Posterior cingulate gyrus (tissue), 11 donors: ENCODE measurements at places on chromosomes 7 and 10.

- no peak for DNase-seq
Measured at GRCh38 chr7:4758111-4758510, 17.3 kb upstream of the AP5Z1 start.

GRCh38 chr10:18659819-18660535 is 746 bp downstream of the ARL5B start:
- DNase-seq: no peak

DNA sequence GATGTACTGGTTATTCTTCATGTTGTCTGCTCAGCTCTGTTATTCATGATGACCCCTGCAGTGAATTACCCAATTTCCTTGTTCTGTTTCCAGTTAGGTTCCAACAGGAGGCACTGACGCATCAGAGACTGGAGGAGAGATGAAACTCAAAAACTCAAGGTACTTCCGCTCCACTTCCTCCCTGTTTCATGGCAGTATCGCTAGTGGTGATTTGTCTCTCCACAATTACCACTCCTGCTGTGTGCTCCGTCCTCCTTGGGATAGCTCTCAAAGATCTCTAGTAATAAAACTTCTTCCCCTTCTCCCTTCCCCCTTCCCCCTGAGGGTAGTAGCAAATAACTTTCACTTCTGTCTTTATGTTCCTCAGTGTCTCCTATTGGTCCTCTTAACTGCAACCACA is 107.4 kb upstream of the ABCB5 start:
- DNase-seq: no peak

DNA sequence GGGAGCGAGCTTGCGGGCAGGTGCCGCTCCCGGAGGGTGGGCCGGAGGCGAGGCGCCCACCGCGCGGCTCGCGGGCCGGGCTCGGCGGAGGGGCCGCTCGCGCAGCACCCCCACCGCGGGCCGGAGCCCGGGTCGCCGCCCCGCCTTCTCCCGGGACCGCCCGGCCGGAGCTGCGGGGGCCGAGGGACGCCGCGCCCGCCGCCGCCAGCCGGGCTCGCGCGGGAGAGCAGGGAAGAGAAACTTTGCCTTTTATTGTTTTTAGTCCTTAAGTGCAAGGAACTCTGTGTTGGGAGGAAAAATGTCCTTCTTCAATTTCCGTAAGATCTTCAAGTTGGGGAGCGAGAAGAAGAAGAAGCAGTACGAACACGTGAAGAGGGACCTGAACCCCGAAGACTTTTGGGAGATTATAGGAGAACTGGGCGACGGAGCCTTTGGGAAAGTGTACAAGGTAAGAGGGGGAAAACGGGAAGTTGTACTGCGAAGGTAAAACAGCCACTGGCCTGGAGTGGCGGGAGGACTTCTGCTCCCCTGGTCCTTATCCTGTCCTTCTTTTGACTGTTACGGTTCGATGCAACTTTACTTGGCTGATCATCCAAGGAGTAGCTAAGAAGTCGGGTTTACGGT is 620 bp downstream of the SLK start:
- DNase-seq: no peak

DNA sequence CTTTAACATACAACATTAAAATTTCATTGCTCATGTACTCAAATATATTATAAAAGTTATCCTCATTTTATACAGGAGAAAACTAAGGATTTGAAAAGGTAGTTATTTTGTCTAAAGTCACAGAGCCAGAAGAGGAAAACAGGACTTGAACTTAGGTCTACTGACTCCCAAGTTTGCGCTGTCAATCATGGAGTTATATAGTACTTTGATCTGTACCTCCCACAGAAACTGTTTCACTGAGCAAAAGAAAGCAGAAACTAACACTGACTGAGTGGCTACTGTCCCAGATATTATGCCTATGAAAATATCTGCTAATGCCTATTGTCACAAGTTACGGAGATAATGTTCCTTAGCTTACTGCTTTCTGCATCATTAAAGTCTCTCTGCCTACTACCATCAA is 329.1 kb downstream of the MAGI2 start:
- no peak for DNase-seq

DNA sequence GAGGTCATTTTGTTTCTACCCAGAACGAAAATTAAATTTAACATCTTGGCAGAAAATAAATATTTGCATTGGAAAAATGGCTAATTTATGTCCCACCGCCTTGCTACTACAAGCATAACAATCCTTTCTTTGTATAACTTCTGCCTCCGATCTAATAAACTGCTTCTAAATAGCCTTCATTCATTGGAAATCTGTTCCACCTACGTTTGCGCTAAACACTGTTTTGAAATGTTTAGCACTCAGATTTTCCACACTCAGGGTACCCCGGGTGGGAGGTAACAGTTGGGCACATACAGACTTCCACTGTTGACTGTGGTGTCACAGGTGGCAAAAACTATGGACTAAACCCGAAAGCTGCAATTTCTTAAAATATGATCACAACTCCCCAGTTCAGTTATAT is 96.4 kb downstream of the FGFR2 start:
- DNase-seq: no peak

DNA sequence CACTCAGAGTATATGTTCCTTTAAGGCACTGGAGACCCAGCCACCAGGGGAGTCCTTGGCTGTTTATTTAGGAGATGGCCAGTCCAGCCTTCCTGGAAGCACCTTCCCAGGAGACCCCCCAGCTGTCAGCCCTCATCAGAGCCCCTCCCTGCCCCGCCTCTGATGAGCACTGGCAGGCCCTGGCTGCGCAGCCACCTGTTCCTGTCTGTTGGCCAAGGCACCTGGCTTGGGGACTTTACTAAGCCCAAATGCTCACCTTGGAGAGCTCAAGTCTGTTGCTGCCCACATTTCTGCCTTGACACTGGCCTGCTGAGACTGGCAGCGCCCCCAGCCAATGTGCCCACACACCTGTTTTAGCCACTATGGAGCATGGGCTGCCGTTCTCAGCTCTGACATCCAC is 124.7 kb downstream of the ELMO1 start:
- no peak for DNase-seq

- DNase-seq: peak; percentile 77
Measured at GRCh38 chr7:54664235-54665228, 94.5 kb downstream of the SEC61G start.

DNA sequence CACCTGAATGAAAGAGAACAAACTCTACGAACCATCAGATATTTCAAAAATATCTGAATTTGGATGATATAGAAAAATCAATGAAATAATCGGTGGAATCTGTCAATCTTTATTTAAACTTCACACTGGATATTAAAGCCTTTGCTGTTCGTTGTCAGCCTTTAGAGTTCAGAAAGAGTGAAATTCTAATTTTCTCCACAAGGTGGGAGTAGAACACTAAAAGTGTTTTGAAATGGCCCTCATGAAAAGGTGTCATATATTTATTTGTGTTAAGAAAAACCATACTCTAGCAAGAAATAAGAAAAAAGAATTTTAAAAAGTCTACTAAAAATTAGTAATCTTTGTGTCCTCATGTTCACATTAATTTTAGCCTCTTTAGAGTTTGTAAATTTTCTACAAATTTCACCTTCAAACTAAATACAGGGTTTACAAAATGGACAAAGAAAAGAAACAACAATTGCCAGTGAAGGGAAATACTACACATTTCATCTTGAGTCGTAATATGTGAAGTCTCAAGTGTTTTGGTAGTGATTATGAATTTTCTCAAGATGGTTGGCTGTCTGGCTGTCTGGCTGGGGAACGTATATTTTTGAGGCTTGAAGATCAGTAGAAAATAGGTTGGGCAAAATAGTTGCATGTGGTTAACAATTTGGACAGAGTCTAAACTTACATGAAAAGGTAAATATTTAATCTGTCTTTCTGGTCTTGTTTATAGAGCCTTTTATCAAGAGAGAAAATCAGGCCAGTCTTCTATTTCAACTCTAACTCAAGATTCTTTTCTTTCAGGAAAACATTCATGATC is 43.7 kb downstream of the DNAJB9 start:
- DNase-seq: no peak

GRCh38 chr7:11592699-11593098 is 239.3 kb downstream of the THSD7A start:
- DNase-seq: no peak

GRCh38 chr10:20748551-20748950 is 148.6 kb downstream of the NEBL start:
- no peak for DNase-seq

- no peak for DNase-seq
Measured at GRCh38 chr10:109103278-109103677, 820.0 kb downstream of the XPNPEP1 start.

DNA sequence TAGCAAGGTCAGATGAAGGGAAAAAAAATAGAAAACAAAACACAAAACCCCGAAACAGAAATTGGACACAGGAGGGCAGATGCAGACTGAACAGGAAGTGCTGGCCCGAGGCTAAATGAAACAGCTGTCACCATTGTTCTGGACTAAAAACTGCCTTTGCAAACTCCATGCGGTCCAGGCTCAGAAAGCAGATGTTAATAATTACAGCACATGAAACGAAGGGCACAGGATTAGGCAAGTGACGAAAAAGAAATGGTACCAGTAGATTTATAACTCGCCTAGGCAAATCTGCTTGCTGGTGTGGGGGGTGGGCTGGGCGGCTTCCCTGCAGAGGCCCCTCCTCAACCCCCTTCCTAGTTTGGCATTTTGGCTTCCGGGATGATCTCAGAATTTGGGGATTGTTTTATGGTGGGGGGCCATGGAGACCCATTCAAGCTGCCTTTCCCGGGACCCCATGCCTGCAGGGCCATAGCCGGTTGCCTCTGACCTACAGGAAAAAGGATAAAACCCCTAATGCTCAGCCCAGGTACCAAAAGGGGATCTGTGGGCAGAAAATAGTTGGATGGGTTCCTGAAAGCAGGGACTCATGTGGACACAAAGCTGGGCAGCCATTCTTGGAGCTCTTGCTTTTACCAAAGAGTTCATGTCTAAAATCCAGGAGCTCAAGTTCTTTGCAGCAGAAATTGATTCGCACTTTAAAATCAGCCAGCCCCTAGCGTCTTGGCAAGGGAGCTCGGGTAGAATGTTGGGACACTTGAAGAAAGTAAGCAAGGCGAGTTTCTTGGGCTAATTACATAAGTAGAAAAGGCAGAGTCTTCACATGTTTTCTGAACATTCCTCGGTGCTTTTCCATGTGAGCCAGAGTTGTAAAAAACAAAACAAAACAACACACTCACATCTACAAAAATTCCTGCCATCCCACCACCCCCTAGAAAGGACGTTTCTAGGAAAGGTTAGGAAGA is 39.0 kb upstream of the EMX2 start:
- DNase-seq: no peak

- no peak for DNase-seq
Measured at GRCh38 chr7:29929018-29929807, 60.4 kb downstream of the SCRN1 start.

DNA sequence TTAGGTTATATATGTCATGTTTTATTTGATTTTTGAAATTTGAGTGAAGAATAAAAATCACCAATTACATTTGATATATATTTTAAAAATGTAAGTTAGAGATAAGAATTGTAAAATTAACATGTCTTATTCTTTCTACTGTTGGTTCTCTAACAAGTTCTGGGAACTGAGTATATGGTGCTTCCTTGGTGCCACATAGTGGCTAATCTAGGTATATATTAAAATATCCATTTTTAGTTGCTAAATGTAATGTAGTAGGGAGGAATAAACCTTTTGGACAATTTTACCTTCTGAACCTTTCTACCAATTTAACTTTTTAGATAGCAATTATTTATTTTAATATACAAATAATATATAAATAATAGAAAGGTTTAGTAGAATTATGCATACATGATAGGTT is 17.5 kb downstream of the CFAP69 start:
- DNase-seq: no peak

GRCh38 chr10:72561745-72562166 is 64.1 kb downstream of the MICU1 start:
- no peak for DNase-seq

DNA sequence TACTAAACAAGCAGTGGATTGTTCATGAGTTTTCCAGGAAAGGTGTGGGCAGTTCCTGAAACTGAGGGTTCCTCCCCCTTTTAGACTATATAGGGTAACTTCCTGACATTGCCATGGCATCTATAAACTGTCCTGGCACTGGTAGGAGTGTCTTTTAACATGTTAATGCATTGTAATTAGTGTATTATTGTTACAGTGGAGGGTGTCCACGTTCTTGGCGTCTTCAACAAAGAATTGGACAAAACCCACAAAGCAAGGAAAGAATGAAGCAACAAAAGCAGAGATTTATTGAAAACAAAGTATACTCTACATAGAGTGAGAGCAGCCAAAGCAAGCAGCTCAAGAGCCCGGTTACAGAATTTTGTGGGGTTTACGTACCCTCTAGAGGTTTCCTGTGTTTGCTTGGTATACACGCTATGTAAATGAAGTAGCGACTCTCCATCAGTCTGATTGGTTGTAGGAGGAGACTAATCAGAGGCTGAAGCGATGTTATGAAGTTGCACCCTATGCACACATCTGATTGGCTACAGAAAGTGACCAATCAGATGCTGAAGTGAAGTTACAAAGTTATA is 175.2 kb downstream of the NSUN6 start:
- DNase-seq: no peak

DNA sequence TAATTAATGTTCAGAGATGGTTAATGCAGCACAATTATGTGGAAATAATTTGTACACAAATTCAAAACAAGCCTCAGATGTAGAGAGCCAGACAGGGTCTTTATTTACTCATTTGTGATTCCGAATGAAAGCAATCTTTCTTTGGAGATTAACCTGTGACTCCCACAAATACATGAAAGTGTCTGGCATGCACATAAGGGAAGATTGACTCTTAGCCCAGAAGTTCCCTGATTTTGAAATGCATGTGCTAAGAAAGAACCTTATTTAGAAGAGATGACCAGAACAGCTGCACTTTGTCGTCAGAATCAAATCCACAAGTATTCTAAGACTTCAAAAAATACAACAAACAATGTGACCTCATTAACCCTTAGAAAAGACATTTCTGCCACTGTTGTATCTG is 45.1 kb downstream of the RNLS start:
- DNase-seq: no peak

- no peak for DNase-seq
Measured at GRCh38 chr10:64518456-64518855, 997.3 kb downstream of the REEP3 start.

DNA sequence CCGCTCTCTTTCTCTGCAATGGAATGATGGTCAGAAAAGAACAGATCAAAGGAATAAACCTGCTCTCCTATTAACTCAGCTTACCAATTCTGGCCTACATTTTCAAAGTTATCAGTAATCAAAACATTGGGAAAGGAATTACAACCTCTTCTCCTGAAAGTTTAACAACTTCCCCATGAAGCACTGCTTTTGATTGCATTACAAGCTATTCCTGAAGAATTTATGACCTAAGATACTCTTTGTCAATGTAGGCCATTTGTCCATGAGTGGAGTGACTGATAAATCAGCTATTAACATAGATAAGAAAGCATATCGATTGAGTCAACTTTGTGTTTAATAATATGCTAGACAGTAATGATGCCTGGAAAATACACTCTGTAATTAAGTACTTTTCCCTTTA is 271.7 kb upstream of the C7orf33 start:
- no peak for DNase-seq

- no peak for DNase-seq
Measured at GRCh38 chr10:59891936-59892335, 14.4 kb downstream of the CCDC6 start.
